ENCODE measurements at places on chromosomes 2 and 18.

DNA sequence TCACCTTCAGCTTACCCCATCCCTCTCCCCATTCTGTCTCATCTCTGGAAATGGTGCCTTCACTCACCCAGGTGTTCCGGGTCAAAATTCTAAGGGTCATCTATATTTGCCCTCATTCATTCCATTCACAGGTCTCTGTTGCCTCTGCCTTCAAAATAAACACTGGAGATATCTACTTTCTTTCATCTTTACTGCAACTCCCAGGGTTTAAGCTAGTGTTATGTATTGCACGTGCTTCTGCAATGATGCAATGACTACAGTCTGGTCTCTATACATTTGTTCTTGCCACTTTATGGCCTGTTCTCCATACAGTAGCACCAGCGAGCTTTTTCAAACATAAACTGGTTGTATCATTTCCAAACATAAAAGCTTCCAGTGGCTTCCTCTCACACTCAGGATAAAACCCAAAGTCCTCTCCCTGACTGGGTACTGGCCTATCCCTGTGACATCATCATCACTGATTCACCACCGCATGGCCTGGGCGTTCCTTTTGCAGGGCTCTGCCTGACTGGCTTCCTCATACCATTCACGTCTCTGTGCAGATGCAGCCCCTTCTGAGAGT is 14.3 kb downstream of the DSG2 start:
- DNase-seq, result no peak

DNA sequence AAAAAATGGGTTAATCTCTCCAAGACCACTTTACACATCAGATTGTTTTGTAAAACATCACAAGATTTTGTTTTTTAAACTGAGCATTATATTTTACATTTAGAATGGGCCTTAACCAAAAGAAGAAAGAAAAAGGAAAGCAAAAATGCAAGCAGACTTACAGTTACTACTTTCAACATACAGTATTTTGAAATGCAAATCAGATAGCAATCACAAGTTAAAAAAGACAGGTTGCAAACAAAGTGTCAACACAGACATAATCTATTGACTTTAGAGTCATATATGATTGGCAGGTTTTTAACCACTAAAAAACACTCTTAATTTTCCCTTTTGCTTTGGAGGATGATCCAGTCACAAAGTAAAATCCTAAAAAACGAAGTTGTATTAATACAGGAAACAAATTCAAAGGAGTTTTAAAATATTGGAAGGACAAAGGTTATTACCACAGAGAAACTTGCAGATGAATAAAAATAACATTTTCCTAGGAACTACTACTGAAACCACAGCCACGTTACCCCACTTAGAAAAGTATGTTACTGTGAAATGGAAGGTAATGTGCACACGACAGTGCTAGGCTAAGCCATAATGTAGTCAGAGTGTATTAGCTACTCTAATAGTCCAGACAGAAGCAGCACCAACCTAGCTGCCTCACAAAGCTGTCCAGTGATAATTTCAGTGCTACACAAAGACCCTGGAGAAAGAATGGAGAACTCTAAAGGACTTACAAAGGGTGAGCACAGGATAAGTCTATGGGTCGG is 22.9 kb downstream of the DARS1 start:
- DNase-seq, result no peak

DNA sequence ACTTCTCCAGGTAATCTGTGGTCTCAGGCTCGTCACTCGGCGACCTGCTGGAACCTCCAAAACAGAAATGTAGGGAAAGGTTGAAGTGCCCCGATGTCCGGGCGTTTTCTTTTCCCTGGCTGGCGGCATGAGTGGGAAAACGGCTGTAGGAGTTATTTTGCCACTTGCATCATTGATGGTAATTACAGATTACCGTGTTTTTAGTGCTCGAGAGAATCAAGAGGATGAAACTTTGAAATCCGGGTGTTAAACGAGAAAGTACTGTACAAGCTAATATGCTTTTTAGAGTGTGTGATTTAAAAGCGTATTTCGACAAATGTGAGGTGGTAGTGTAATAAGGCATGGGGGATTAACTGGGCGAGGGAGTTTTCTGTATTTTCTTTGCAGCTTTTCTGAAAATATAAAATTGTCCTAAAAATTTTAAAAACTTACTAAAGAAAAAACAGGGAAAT is 819 bp downstream of the GRHL1 start:
- no peak for DNase-seq

- no peak for DNase-seq
Measured at GRCh38 chr18:76498064-76498463, 3.0 kb upstream of the ZNF516 start.

All from effector memory CD4-positive, alpha-beta T cell (primary cell).